Left kidney (tissue), 8 donors: ENCODE measurements at places on chromosomes 4 and X. TPM values are rescaled to one million over a fixed set of nuclear protein-coding genes. Genes with fewer than 3 reads are reported as not detected.
A peak's percentile ranks its signal among the peaks of the same experiment; 100 is the strongest.

DNA sequence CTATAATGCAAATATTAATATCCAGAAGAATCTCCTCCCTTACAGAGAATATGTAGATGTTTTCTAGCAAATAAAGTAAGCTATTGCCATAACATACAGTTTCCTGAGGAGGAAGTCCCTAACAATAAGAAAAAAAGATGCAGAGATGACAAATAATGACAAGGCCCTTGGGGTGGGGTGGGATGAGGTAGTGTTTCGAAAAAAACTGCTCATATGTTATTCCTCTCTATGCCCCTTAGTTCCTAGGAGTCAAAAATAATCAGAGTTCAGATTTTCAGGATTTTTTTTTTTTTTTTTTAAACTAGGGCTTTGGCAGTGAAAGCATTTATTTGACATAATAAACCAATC is 99.0 kb downstream of the ZAR1 start:
- DNase-seq = no peak

- DNase-seq = peak; percentile 51
Observed at GRCh38 chrX:107484002-107484726, 34.7 kb downstream of the FRMPD3 start.

GRCh38 chr4:87498446-87498900 is 30.7 kb downstream of the SPARCL1 start:
- no peak for DNase-seq

DNA sequence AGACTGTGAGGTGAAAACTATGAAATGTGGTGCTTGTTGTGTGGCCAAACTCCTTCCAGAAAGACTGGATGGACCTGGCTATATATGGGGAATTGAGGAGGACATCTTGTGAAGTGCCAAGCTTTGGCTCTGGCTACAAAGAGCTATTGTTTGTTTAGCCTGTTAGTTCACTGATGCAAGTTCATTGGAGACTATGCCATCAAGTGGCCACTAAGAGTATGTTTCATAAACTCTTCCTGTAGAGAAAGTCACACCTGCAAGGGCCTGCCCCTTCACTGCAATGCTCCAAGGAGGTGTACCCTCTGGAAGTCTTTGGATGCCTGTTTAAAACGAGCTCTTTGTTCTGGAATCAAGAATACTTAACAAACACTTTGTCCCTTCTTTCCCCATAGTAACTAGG is 382.0 kb downstream of the GABRG1 start:
- no peak for DNase-seq

- DNase-seq = no peak
Observed at GRCh38 chrX:67787196-67787595, 243.4 kb downstream of the AR start.

DNA sequence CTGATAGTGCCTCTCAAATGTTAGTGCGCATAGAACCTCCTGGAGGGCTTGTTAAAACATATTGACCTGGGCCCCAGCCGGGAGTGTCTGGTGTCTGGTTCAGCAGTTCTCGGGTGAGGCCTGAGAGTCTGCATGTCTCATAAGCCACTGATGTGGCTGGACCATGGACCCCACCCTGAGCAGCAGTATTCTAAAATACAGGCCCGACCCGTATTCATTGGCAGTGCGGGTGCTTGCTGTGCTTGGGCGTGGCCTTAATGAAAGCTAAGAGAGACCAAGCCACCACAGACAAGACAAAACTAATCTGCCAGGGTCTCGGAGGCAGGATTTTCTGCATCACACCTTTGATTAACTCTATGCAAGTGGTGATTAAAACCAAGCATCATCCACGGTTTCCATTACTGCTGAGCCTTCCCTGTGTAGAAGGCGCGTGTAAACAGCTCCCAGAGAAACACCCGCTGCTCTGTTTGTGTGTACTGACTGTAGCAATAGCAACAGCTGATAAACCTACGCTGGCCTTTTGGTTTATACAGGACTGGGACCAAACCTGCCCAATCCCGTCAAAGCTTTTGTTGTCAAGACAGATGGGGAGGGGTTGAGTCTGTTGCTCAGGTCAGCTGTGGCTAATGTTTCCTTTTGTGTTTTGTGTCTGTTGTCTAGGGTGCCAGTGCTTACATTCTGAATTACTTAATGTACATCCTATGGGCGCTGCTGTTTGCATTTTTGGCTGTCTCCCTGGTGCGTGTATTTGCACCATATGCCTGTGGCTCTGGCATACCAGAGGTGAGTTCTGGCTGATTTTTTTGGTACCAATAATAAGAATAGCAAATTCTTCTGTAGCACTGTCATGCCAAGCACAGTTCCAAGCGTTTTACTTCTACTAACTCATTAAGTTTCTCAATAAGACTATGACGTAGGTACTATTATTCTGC is 40.8 kb downstream of the CLCN4 start:
- no peak for DNase-seq

- DNase-seq = no peak
Observed at GRCh38 chr4:54723820-54724219, 66.1 kb downstream of the KIT start.

GRCh38 chr4:30386266-30386895 is 333.8 kb upstream of the PCDH7 start:
- DNase-seq = no peak

- no peak for DNase-seq
Observed at GRCh38 chr4:141580523-141580922, 55.9 kb upstream of the IL15 start.

DNA sequence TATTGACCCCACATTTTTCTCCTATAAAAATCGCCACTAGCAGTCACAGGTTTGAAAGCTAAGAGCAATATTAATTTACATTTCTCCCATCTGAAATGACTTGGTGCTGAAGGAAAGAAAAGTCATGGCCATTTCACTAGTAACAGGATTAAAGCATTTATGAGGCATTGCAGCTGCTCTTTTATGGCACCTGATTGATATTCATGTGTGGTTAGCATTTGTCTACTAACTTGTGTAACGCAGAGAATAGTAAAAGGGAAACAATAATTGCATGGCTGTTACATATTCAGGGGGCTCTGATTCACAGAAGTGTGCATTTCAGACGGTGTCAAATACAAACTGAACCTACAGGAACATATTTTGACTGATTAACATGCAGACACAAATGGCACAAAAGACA is 5.2 kb downstream of the PCDH19 start:
- DNase-seq = no peak

GRCh38 chr4:47786958-47787370 is 50.9 kb downstream of the CORIN start:
- no peak for DNase-seq

DNA sequence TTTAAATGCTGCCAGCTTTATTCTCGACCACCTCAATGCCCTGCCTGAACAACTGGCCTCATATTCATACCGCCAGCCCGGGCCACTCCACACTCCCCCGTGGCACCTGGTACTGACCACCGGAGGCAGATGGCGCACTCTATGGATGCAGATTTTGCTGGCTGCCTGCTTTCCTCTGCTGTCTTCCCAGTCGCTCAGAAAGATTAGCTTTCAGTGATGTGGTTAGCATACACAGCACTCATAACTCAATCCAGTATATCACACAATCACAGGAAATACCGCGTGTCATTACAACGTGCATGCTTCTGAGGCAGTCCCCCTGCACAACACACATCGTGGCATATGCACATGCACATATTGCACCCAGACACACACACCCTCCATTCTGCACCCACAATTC is 147.2 kb upstream of the BCOR start:
- DNase-seq = no peak

DNA sequence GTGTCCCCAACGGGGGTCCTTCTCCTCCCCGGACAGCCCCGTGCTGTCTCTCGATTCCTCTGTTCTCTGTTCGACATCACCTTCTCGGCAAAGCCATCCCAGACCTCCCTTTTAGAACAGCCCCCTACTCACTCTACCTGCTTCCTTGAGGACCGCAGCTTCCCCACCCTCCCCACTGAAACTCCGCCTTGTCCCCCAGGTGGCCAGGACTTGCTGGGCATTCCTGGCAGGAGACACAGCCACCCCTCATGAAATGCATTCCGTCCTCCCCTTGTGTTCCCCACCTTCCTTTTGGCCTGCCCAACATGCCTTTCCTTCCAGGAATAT is 34.8 kb upstream of the GPR78 start:
- DNase-seq = no peak

- no peak for DNase-seq
Observed at GRCh38 chrX:72666451-72666850, 47.7 kb downstream of the PHKA1 start.

GRCh38 chr4:128159967-128160366 is 98.9 kb downstream of the LARP1B start:
- no peak for DNase-seq

Gene ZNF280C
- 10.2 TPM for polyA plus RNA-seq

Gene KIAA1210
- polyA plus RNA-seq = 1.5 TPM

Gene PDZD4
- 8.5 TPM for polyA plus RNA-seq

Gene EDNRA
- 88.5 TPM for polyA plus RNA-seq

Gene GAGE12E
- not detected for polyA plus RNA-seq

Gene SRPK3
- polyA plus RNA-seq = 0.73 TPM

Gene NONO
- 749 TPM for polyA plus RNA-seq

Gene FGG
- polyA plus RNA-seq = not detected

Gene SMIM43
- polyA plus RNA-seq = 0.47 TPM

Gene PRICKLE3
- polyA plus RNA-seq = 5.6 TPM
